Midbrain (tissue), 1 donor: ENCODE measurements at places on chromosomes 11 and 22.

- DNase-seq: no peak
Measured at GRCh38 chr11:115958089-115959000, 454.1 kb upstream of the CADM1 start.

DNA sequence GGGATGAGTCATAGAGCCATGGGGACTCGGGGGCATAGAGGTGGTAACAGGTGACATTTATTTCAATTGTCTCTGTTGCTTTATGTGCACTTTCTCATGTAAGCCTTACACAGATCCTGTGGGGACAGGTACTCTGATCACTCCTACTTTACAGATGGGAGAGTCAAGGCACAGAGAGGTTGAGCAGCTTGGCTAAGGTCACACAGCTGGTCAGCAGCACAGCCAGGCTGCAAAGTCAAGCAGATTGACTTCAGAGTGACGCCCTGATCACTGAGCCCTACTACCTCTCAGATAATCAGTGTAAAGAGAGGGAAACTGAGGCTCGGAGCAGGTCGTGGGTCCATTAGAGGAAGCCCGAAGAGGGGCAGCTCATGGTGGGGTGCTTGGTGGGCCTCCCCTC is 3.5 kb downstream of the TMPRSS6 start:
- DNase-seq: no peak

- peak; percentile 18 for DNase-seq
Measured at GRCh38 chr11:36088266-36088972, 144.6 kb downstream of the LDLRAD3 start.

- peak; percentile 99 for DNase-seq
Measured at GRCh38 chr11:6234387-6235107, at the start of gene FHIP1B. Gene FHIP1B (minus strand): TSS chr11:6234636. CDS start chr11:6224516, 10,120 bp downstream.

DNA sequence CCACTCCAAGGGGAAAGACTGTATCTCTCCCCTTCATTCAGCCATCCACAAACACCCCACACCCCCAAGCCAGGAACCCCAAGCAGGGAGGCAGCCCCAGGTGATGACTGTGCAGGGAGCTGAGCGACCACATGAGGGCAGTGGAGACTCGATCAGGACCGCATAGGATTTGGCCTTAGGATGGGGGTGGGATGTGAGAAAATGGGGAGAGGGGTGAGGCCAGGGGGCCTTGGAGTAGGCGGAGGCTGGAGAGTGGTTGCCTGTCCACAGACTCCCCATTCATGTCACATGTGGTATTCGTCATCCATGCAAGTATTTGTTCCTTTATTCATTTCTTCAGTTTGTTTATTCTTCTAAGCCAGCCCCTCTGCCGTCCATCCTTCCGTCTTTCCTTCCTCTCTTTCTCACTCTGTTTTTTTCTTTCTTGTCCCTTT is 2.7 kb upstream of the RHOD start:
- DNase-seq: peak; percentile 3

DNA sequence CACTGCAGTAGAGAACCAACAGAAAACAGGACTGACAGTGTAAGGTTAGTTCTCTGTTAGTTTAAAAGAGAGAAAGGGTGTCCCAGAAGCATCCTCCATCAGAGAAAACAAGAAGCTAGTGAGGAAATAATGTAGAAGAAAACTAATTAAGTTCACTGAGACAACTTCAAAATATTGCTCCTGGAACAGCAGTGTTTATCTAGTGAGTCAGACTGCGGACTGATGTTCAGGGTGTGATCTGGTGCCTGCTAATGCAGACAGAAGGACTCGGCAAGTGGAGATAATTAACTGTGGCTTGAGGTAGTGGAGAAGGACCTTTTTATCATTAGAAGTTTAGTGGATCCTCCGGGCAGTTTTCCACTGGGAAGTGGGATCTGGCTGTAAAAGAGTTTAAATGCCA is 55.4 kb downstream of the CDON start:
- DNase-seq: no peak

- no peak for DNase-seq
Measured at GRCh38 chr22:48181263-48181955, 1419.0 kb downstream of the TBC1D22A start.

GRCh38 chr22:41939981-41940831 is 6.7 kb downstream of the CENPM start:
- peak; percentile 37 for DNase-seq

- DNase-seq: no peak
Measured at GRCh38 chr11:44066732-44067141, 667 bp downstream of the ACCS start.

DNA sequence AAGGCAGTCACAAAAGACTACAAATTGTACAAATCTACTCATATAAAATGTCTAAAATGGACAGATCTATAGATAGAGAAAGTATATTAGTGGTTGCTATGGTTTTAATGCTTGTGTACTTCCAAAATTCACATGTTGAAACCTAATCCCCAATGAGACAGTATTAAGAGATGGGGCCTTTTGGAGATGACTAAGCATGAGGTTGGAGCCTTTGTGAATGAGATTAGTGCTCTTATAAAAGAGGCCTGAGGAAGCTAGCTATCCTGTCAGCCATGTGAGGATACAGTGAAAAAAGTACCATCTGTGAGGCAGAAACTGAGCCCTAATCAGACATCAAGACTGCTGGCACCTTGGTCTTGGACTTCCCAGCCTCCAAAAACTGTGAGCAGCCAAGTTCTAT is 82.6 kb downstream of the CYP2R1 start:
- no peak for DNase-seq

GRCh38 chr11:70509476-70509875 is 111.1 kb downstream of the CTTN start:
- no peak for DNase-seq

DNA sequence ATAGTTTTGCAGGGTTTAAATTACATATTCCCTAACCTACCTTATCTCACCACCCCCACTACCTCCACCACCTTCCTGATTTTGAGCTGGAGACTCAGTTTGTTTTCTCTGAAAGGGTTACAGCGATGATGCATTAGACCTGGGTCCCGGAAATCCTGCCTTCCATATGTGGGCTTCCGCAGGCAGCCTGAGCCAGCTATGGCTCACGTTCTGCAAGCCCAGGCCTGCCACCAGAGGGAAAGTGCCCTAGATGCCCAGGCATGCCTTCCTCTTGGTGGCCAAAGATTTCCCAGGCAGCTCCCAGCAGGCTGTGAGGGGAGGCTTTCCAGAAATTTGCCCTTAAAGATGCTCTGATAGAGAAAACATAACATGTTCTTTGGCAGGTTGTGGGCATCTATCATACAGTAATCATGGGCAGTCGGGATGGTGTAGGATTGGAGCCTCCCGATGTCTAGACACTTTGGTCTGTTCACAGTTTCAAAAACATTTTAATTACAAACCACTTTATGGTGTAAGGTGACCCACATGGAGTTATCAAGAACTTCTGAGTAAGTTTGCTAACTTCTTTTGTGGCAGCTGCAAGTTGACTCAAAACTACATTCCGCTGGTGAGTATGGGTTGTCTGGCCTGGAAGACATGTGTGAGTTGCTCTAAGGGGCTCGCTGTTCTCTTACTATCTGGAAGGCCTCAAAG is 79.3 kb downstream of the MICAL2 start:
- DNase-seq: no peak

DNA sequence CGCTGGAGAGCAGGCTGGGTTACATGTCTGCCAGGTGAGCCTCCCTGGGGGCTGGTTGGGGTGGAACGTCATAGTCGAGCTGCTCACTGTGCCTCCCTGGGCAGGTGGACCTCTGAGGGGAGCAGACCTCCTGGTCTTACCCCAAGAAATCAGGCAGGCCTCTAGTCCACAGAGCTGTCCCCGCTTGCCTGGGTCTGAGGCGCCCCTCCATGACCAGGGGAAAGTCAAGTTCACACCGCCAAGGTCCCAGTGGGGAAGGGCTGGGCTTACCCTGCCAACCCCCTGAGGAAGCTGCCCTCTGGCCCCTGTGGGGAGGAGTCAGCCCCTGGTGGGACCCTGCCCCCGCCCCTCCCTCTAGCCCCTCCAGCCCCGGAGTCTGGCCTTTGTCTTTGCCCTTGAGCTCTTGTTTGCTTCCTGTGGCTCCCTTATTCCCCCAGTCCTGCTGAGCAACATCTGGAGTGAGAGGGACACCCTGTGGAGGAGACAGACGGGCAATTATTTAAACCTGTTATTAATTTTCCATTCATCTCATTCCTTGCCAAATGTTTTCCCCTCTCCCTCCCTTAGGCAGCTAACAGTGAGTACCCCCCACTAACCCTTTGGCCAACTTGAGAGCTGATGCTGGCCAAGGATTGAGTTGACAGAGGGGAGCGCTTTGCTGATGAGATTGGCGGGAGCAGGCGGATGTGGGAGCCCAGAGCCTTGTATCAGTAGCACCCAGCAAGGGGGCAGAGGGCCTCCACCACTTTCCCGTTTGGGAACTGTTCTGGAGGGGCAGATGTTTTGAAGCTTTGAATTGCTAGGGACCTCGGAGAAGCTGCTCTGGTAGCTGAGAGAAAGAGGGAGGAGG is 83.4 kb downstream of the CEP164 start:
- DNase-seq: no peak

DNA sequence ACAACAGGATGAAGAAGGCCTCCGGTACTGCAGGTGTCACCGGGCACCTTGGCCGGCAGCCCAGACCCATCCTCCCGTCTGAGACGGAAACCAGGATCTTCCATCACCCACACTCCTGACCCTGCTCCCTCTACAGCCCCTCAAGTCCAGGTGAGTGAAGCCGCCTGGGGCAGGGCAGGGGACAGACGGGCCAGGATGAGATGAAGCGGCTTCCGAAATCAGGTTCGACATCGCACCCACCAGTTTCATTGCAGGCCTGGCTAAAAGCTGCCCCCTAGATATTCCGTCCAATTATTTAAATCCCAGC is 639.1 kb downstream of the TBC1D22A start:
- no peak for DNase-seq

DNA sequence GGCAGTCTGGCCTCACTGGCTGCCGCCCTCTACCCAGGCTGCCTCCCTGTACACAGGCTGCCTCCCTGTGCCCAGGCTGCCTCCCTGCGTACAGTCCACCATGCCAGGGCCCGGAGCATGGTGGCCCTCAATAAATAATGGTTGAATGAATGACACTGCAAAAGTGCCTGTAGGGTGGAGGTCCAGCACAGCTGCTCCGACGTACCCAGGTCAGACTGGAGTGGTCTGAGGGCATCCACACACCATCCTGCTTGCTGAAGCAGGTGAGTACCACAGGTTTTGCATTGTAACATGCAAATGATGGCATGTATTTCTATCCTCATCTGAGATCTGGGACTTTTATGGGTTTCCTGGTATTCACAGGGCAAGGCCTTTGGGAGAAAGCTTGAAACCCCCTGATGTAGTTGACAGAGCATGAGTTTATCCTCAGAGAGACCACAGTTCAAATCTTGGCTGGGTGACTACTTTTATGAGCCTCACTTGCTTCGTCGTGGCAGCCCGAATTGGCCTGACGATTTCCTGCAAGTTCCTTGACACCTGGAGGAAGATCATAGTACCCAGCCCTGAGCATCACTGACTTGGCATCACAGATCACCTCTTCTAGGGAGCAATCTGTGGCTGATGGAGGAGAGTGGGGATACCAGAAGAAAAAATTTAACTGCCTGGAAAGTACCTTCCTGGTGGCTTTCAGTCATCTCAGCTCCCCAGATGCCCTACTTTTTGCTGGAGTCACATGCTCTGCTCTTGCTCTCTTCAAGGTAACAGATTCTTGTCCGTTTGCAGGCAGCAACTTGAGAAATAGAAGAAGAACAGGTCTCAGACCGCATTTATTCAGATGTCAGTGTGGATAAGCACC is 16.0 kb upstream of the CYB5R3 start:
- no peak for DNase-seq

GRCh38 chr22:47205081-47205491 is 442.6 kb downstream of the TBC1D22A start:
- no peak for DNase-seq

GRCh38 chr11:47406896-47407745 is 1.3 kb upstream of the SLC39A13 start:
- DNase-seq: peak; percentile 54

DNA sequence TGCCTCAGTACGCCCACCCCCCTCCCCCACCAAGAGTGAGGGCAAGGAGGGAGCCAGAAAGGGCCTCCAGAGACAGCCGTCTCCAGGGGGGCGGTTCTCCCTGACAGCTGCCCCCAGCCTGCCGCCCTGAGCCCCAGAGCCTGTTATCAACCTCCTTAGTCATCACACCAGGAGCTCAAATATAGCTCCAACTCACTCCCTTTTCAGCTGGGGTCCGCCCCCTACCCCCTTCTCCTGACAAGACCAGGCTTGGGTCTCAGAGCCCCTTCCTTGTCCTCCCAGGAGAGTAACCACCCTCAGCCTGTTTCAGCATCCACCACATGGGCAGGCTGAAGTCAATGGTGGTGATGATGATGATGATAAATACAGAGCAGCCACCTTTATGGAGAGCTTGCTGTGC is 2.5 kb upstream of the INPP5J start:
- DNase-seq: no peak

DNA sequence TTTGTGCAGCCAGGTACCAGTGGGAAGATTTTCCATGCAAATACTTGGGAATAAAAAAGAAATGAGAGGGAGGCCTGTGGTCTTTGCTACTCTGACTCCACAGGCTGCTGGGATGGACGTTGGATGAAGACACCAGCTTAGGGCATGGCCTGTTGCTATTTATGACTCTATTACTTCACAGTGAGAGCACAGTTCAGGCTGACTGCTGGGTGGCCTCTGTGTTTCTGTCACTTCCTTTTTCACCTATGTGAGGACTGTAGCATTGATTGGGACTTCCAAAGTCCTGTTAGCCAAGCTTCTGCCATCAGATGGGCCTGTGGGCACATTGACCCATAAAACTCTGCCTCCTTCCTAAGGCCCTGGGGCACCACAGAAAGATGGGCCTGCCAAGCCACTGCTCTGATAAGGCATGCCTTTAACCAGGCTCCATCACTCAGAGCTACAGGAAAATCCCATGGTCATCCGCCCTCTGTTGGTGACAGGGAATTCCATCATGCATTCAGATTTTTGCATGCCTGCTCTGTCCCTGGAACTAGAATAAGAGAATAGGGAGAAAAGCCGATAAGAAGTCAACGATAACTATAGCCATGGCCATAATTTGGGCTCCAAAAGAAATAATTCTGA is 64.6 kb downstream of the KCNJ1 start:
- DNase-seq: no peak

- no peak for DNase-seq
Measured at GRCh38 chr11:127109796-127110480, 109.4 kb upstream of the KIRREL3 start.

GRCh38 chr11:19323502-19323901 is 82.8 kb upstream of the E2F8 start:
- DNase-seq: no peak

GRCh38 chr11:110860461-110860860 is 148.2 kb upstream of the ARHGAP20 start:
- no peak for DNase-seq
